ENCODE measurements at places on chromosomes 7 and 10.
A peak's percentile ranks its signal among the peaks of the same experiment; 100 is the strongest.

GRCh38 chr7:102898532-102898859, 14.3 kb upstream of the LRRC17 start:
- DNase-seq = no peak

GRCh38 chr7:144780071-144780608, 55.7 kb downstream of the TPK1 start:
- DNase-seq = no peak

DNA sequence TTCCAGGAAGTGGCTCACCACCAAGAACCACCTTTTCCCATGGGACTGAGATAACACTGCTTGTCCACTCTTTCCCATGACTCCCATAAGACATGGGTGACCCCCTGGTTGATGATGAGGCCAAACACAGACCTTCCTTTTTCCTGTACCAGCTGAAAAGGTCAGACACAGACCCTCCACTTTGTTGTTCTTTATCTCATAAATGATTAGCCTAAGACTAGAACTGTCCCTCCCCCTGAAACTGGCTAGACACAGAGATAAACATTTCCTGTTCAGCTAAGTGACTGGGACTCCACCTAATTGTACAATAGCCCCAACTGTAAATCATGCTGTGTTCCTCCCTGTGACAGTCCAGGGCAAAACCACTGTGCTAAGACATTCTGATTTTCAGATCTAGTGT, 8.2 kb upstream of the NRG3 start:
- no peak for DNase-seq

DNA sequence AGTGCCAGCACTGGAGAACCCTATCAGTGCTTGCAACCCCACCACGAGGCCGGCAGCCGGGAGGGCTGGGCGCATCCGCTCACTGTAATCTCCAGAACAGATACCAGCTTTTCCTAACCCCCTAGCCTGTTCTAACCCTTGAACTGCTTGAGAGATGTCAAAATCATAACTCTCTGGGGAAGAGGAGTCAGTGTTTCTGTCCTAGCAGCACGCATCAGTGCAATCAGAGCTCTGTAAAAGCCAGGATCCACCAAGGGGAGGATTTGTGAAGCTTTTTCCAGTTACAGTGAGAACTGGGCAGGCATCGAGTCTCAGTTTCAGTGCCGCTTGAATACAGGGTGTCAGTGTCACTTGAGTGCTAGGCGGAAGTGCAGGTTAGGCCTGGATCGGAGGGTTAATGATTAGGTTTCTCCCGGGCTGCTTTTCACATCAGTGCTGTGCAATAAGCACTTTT, 104.5 kb upstream of the INSYN2A start:
- no peak for DNase-seq

DNA sequence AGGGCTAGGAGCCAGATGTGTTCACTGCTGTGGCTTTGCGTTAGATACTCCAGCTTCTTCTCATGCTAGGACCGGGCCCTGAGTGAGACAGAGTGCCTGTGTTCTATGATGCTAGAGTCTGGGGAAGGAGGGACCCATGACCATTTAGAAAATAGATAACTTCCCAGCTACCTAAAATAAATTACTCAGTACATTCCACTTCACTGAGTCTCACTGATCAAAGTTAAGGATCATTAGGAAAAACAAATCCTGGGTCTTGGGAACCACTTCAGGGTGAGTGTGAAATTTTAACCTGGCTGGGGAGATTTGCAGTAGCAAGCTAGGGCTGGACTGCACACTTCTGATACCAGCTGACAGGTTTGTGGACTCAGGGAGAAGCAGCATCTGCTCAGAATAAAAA, 138.1 kb downstream of the EMX2 start:
- no peak for DNase-seq

- DNase-seq = no peak
Observed at GRCh38 chr10:120286280-120286679, 170.7 kb upstream of the PLPP4 start.

DNA sequence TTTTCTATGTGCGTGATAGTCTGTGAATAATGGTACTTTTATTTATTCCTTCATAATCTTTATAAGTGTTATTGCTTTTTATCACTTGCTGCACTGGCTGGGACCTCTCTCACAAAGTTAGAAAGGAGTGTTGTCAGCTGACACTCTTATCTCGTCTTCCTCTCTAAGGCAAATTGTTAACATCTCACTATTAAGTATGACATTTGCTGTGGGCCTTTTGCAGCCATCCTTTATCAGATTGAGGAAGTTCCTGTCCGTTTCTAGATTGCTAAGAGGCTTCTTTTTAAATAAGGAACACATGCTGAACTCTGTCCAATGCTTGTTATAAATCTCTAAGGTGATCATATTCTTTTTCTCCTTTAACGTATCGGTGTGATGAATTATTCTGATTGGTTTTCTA, 27.4 kb upstream of the DIP2C start:
- no peak for DNase-seq

DNA sequence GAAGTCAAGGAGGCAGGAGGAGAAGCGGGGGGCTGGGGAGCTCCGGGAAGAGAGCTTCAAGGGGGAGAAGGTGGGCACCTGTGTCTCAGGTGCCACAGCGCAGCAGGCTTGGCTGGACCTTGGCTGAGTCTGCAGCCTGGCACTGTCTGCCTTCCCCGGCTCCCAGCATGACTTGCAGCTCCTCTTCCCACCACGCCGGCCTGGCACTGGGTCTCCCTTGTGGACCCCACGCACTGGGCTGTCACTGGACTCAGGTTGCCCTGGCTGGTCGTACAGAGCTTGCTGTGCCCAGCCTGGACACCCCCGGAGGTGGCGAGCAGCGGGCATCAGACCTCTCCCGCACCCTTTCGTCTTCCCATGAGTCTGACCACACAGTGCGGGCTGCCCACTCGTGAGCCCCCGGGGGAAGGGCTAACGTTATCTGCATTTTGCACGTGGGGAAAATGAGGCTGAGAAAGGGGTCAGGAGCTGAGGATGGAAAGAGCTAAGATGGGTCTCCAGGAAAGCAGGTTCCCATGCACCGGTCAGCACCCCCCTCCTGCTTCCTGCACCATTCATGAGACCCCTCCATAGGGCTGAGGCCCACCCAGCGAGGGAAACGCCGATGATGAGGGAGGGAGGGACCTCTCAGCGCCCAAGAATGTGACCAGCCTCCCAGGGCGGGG, 40.3 kb upstream of the PSMG3 start:
- DNase-seq = no peak

- no peak for DNase-seq
Observed at GRCh38 chr10:43120929-43121314, 17.3 kb upstream of the CSGALNACT2 start.

GRCh38 chr10:785089-785860, 95.8 kb upstream of the DIP2C start:
- DNase-seq = no peak

- DNase-seq = no peak
Observed at GRCh38 chr10:91589658-91590035, 43.2 kb downstream of the PPP1R3C start.

DNA sequence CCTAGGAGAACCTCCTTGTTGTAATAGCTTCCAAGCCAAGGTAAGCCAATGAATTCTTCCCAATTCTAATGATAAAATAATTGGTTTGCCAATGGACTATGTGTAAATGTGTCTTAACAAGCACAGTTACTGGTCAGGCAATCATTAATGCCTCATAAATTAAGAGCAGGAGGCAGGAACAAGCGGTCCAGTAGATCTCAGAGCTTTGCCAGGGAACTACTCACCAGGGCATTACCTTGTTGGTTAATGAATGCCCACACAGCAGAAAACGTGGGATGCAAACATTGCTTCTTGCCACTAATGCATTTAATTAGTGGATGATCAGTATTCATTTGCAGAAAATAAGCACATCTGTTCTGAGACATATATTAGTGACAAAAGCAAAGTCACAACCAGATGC, 26.7 kb upstream of the ZNF800 start:
- DNase-seq = no peak

- DNase-seq = no peak
Observed at GRCh38 chr10:10610171-10610570, 407.5 kb upstream of the CELF2 start.

- DNase-seq = no peak
Observed at GRCh38 chr10:30596013-30596412, 33.5 kb downstream of the LYZL2 start.

DNA sequence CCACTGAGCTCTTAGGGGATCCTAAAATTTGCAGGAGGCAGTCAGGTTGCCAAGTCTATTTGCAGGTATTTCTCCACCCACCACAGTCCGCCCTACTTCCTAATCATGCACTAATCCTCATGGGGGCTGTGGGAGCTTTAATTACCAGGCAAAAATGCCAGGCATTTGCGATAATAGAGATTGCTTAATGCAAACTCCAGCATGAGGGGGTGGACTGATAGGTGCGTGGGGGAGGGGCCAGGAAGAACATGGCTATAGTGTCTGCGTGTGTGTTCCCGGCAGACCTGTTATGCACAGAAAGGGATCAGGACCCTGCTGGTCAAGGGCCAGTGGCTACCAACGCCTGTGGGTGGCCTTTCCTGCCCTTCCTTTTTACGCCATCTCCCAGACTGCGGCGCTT, 15.6 kb upstream of the AQP1 start:
- no peak for DNase-seq

DNA sequence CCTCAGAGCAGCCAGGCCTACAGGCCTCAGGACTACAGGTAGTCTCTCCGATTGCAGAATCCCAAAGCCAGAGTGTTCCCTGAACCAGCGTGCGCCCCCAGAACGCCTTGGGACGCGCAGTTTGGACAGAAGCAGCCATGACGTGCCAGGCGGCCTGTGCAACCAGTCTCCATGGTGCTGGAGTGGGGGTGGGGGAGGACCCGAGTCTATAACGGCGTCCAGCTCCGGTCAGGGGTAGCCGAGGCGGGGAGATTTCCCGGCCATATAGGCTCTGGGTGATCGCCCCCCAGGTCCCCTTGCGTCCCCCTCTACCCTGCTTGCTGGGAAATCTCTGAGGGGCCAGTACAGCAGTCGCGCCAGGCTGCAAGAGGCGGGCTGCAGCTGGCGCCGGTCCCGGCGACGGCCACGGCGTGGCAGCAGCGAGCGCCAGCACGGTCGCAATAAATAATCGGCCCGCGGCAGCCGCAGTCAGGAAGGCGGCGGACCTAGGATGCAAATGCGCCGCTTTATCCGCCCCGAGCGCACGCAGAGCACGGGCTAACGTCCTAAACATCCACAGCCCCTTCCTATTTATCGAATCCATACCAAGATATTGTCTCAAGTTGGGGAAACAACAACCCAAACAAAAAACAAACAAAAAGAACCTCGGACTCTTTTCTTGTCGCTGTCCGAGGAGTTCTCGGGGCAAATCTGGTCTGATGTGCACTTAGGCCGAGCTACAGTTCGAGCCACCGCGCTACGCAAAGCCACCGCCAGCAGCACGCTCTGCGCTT, 1.6 kb downstream of the HOXA3 start:
- DNase-seq = peak; percentile 54

DNA sequence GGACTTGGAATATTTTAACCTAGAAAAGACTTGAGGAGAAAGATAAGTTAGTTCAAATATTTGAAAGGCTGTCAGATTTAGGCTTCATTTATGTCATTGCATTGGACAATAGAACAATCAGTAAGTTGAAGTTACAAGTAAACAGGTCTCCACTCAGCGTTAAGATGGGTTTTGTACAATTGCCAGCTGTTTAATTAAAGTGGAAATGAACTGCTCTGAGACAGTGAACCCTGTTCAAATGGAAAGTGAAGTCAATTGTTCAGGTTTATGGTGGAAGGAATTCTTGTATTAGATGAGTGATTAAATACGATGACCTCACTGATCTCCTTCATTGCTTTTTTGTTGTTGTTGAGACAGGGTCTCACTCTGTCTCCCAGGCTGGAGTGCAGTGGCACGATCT, 151.7 kb downstream of the PLXDC2 start:
- no peak for DNase-seq

GRCh38 chr7:75739796-75740672, 1.3 kb upstream of the HIP1 start:
- DNase-seq = no peak

DNA sequence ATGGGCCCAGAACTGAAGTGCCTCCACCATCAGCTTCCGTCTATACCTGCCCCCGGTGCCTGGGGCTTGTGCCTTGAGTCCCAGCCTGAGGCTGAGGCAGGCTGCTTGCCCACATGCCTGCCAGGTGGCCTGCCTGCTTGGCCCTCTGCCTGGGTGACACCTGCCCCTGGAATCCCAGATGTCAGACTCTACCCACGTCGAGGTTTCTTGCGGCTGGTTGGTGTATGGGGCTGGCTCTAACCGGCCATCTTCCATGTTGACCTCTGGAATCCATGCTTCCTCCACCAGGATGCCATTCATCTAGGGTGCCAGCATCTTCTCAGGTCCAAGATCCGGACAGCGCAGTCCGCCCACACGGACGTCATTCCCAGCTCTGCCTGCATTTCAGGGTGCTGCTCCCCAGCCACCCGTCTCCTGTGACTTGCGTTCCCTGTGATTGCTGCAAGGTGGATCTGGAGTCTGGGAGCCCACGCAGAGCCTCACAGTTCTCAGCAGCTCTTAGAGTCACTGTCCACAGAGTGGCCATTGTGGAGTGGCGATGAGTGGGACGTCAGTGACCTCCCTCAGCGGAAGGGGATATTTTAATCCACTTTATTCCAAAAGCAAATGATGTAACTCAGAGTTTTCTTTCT, 298.1 kb downstream of the TCERG1L start:
- no peak for DNase-seq

DNA sequence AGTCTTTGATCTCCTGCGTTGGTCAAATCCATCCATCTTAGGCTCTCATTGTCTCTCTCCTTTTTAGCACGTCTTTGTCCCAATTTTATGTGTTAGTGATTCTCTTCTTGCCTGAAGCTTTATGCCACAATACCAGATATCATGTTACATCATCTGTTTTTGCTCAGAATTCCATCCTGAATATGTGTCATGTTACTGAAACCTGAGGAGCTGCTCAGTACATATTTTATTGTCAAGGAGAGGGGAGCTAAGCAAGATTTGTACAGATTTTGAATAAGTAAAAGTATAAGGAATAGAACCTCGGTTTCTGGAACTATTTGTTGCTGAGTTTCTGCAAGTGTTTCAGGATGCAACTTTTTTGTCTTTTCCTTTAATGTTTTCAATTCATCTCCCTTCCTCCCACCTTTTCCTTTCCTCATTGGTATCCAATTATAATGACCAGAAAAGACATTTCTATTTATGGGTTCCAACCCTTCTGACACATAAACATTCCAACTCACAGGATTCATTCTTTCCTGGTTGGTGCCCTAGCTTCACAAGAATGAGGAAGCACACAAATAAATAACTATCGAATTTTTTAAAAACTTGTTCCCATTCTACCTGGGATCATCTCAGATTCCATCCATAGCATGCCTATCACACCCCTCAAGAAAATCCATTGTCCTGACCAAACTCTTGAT, 291.8 kb downstream of the CRPPA start:
- DNase-seq = no peak

- no peak for DNase-seq
Observed at GRCh38 chr10:123241391-123242141, 87.4 kb downstream of the BUB3 start.

DNA sequence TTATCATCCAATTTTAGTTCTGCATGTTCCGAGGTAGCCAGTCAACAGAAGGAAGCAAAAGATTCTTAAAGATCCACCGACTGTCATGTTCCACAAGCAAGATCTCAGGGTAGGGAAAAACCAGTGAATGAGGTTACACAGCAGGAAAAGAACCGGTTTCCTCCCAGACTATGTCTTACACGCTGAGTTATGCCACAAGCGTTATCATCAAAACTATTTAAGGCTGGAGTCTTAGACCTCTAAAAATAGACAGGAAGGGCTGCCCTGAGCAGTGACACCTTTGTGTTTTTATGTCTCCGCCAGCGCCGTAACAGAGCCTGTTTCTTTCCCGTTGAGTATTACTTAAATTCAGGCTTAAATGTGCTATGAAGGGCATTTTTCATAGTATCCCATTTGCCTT, 48.3 kb downstream of the PROSER2 start:
- DNase-seq = no peak

Data from K562 (cell line).